Activated CD8-positive, alpha-beta memory T cell treated with anti-CD3 and anti-CD28 coated beads for 1 hour (primary cell): ENCODE measurements at places on chromosomes 16 and 17.

DNA sequence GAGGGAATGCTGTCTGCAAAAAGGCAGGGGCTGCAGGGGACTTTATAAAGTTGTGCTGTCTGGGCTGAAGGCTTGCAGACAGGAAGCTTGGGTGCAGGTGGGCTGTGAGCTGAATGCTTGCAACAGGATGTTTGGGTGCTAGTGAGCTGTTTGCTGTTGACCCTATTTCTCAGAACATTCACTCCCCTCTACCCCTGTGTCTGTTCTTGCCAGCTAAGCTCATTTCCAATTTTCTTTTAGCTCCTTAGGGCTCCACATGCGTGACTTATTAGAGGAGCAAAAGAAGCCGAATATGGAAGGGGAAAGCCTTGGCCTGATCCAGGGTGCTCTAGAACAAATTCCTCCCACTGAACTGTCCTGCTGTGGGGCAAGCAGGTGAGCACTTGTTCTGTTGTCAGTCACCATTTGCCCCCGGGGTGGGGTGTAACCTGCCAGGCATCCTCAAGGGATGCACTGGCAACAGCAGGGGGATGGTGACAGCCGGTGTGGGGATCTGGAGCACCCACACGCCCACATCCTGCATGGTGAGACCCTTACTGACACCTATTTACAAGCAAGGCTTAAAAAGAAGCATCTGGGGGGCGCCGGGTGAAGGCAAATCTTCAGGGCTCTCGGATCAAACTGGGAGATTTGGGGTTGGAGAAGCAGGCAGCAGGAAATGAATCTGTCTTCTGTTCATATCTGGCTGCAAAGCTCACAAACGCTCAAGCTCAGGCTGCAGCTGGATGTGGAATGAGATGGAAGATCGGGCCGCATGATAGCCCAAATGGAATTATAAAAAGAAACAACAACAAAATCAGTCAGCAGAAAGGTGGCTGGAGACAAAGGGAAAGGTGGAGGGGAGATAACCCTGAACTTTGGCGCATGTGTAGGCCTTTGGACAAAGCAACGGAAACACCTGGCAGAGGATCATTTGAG, 21.1 kb upstream of the NUP93 start:
- DNase-seq = no peak

GRCh38 chr17:48814504-48814903, 2.5 kb downstream of the TTLL6 start:
- DNase-seq = peak; percentile 32

GRCh38 chr17:74972107-74972972, at the start of gene HID1:
Gene HID1 (minus strand): TSS chr17:74972759. CDS start chr17:74972656, 103 bp downstream.
- peak; percentile 76 for DNase-seq

DNA sequence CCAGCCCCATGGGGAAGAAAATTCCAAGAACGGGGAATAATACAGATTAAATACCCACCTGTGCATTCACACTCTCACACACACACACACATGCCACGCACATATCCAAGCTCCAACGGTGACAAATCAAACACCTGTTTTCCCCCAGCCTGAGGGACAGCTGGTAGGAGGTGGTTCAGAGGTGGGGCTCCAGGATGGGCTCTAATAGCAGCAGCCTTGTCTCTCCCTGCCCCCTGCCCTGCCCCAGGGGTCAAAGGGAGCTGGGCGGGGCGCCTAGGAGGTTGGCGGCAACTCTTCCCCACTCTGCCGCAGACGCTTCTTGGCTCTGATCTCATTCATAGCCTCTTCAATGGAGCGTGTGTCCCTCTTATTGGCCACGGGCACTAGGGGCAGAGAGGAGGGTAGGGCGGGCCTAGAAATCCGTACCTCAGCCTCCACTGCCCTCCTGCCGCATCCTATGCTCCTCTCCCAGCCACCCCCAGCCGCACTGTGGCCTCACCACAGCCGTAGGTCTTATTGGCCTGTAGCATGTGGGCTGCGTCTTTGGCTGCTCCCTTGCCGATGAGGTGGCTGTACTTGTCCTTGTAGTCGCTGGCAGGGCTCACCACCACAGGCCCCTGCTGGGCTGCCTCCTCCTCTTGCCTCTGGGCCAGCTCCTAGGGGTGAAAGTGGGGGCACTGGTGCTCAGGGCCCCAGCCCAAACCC, 8.2 kb downstream of the SPAG7 start:
- DNase-seq = no peak

GRCh38 chr17:77856551-77857305, 101.8 kb upstream of the TNRC6C start:
- no peak for DNase-seq

DNA sequence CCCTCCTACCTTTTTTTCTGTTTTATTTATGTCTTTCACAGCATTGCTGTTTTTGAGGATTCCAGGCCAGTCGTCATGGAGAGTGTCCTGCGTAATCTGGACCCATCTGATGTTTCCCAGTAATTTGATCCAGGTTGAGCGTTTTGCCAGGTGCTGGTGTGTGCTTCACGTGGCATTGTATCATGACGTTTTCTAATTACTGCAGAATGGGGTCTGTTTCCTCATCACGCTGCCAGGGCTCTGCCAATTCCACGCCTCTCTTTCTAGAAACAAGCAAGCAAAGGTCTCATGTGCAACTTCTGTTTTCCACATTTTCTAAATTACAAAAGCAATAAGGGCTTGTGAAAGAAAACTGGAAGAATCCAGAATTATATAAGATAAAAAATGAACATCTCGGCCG, 28.3 kb upstream of the BHLHA9 start:
- no peak for DNase-seq

DNA sequence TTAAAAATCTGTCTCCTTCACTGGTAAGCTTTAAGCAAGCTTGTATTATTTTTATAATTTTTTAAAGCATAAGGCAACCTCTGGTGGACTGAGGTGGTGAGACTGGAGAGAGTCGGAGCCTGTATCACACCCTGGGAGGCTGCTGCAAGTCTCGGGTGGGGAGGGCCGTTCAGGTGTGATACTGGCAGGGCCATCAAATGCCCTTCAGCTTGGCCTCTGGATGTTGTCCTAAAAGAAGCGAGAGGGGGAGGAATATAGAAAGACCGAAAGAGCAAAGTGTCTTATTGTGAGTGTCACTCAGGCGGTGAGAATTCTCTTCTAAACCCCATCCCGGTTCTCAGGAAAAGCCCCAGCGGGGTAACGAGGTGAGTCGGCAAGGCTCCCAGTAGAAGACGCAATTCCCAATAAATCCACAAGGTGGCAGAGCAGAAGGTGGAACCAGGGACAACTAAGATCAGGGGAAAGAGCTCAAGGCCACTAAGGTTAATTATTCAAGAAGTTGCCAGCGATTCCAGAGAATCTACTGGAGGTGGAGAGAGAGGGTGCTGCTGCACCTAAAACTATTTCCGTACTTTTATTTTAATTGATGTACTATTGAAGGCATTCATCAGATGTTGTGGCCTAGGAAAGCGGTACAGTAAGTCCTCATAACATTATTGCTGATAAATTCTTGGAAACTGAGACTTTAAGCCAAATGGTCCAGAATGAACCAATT, 14.1 kb downstream of the C17orf67 start:
- peak; percentile 37 for DNase-seq

DNA sequence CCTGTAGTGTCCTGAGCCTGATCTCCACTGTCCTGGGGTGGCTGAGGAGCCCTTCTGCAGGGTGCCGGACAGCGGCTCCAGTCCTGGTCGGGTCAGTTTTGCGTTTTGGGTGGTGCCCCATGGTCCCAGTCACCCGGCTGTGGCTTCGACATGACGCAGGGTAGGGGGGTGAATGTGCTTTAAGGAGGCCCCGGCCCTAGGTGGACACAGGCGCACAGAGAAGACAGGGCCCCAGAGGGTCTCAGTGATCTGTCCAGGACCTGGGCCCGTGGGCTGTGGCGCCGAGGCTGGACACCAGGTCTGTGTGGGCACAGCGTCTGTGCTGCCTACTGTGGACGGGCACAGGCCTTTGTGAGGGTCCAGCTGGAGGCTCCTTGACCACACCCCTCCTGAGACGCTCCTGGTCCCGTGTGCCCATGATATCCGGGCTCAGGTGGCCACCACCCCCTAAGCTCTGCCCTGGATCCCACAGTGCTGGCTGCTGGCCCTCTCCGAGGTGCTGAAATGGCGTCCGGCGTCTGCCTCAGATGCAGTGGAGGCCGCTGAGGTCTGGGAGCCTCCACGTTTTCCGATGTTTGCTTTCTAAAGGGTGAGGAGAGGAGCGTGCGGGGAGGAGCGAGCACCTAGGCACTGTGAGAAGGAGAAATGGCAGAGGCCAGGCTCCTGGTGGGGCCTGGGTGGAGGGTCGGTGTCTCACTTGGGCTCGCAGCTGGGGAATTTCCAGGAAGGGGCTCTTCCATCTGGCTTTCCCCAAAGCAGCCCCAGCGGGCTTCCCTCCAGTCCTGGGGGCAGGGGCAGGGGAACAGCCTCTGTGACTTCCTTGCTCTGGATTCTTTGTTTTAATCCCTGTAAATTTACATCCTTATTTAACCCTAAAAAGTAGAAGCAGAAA, 56.1 kb upstream of the ACSF3 start:
- no peak for DNase-seq

GRCh38 chr16:30600929-30601328, 9.3 kb downstream of the ZNF689 start:
- no peak for DNase-seq

DNA sequence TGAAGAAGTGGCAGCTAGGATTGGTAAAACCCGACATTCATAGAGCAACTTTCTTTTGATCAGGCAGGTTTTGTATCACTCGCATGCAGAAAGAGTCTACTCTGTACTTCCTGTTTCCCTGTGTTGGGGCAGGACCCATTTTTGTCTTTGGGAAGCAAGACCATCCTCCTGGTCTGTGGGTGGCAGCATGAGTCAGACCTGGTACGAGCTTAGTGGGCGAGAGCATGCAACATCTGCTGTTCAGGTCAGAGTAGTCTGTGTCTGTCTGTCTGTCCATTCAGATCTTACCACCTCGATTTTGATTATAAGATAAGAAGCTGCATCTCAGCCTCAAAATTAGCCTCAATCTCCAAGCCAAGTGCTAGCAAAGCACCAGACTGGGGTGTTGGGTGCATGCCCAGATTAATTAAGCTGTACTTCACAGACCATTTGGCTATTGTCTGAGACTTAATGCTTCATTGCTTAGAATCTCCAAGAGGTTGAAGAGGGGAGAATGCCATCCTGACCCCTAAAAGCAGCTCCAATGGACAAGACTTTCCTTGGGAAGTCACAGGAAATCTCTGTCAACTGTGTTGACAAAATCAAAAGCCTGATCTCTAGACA, 110.9 kb downstream of the XYLT1 start:
- DNase-seq = no peak

DNA sequence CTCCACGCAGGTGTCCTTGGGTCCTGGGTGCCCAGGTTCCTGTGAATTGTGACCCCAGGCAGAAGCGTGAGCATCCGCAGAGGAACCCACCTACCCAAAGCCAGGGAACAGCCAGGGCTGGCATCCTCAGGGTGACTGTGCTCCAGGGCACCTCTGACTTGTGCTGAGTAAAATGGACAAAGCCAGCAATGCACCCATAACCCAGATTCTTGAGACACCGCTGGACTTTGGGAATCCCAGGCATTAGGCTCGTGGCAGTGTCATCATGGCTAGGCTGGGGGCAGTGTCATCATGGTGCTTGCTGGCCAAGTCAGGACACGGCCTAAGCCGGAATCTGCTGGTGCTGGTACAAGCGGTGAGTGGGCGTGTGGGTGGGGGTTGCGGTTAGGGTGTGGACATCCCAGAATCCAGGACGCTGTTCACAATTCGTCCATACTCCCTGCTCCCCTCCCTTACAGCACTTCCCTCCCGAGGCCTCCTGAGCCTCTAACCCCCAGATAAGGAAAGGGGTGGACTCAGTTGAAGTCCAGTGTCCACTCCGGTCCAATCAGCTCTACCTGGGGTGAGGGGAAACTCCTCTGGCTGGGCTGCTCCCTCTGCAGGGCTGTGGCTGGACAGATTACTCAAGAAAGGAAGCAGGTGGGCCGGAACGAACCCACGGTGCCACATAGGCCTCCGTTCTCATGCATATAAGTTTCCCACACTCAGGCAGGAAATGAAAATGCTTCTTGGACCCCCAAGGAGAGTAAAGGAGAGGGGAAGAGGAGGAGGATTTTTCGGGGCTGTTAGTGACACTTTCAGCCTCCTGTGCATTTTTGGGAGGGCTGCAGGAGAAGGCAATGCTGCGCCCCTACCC, 138.9 kb downstream of the SEC14L1 start:
- DNase-seq = no peak

GRCh38 chr17:80913928-80914821, 77.5 kb upstream of the CHMP6 start:
- no peak for DNase-seq

DNA sequence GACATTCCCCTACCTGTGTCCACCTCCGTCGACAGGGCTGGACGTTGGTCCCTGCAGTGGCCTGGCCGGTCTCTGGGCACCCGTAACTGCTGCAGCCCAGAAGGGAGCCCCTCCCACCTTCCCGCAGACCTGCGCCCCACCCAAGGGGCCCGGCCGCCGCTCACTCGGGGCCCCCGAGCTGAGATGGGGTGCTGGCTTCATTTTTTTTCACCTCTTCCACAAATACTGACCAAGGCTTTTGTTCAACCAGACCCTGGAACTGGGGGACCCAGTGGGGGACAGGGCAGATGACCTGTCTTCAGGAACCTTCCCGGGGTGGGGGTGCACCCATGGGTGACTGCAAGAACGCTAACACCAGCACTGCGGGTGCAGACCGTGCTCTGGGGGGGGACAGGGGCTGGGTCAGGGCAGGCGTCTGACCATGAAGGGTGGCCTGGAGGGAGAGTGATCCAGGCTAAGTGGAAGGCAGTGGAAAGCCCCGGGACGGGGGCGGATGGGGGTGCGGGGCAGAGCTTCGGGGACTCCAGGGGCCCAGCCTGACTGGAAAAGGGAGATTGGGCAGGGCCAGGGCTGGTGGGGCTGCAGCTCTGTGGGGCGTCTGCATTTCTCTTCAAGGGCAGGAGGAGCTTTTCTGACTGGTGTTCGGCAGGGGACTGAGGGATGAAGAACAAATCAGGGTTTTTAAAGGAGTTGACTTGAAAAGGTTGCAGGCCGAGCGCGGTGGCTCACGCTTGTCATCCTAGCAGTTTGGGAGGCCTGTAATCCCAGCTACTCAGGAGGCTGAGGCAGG, 42.3 kb downstream of the SLC7A5 start:
- no peak for DNase-seq

GRCh38 chr16:23025692-23026307, 123.5 kb downstream of the USP31 start:
- DNase-seq = no peak

- DNase-seq = no peak
These were observed 73.7 kb upstream of the MED9 start for GRCh38 chr17:17403065-17403464.

DNA sequence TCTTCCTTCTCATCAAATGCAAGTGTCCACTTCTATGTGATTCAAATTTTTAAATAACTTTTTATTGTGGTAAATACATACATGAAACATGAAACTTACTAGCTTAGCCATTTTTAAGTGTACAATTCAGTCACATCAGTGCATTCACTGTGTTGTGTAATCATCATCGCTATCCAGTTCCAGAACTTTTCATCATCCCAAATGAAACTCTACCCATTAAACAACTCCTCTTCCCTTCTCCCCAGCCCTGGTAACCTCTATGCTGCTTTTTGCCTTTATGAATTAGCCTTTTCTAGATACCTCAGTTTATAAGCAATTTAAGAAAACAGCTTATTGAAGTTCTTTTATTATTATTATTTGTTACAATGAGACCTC, 41.1 kb upstream of the IL34 start:
- no peak for DNase-seq

- DNase-seq = no peak
These were observed 143.7 kb downstream of the ENGASE start for GRCh38 chr17:79218175-79218824.
